ENCODE measurements at places on chromosomes 12 and 14. TPM values are rescaled to one million over a fixed set of nuclear protein-coding genes. Genes with fewer than 3 reads are reported as not detected.
A peak's percentile ranks its signal among the peaks of the same experiment; 100 is the strongest.

GRCh38 chr14:51681411-51681810, 29.7 kb downstream of the FRMD6 start:
- no peak overlapping the region for H3K4me3 ChIP-seq
- DNase-seq, result no peak
- peak overlapping the region; percentile 81 for H3K27ac ChIP-seq
- no peaks in the 10 kb centered on the region for H3K36me3 ChIP-seq

DNA sequence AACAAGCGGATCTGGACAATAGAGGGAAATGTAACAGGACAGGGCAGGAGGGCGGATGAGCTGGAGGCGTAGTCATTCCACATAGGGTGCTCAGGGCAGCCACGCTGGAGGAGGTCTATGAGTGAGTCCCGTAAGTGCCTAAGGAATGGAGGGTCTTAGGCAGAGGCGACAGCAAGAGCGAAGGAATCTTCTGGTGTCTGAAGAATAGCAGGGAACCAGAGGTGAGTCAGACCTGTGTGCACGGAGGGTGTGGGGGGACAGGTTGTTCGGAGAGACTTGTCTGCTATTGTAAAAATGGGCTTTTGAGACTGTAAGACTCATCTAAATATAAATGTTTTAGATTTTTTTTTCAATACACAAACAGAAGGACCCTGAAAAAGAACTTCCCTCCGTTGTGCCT, 70.6 kb downstream of the SETD3 start:
- H3K4me1 ChIP-seq, result peaks cover 15% of the 10 kb centered on the region
- no peak overlapping the region for H3K27ac ChIP-seq
- no peak overlapping the region for H3K4me3 ChIP-seq
- H3K27me3 ChIP-seq, result no peaks in the 10 kb centered on the region
- DNase-seq, result no peak

DNA sequence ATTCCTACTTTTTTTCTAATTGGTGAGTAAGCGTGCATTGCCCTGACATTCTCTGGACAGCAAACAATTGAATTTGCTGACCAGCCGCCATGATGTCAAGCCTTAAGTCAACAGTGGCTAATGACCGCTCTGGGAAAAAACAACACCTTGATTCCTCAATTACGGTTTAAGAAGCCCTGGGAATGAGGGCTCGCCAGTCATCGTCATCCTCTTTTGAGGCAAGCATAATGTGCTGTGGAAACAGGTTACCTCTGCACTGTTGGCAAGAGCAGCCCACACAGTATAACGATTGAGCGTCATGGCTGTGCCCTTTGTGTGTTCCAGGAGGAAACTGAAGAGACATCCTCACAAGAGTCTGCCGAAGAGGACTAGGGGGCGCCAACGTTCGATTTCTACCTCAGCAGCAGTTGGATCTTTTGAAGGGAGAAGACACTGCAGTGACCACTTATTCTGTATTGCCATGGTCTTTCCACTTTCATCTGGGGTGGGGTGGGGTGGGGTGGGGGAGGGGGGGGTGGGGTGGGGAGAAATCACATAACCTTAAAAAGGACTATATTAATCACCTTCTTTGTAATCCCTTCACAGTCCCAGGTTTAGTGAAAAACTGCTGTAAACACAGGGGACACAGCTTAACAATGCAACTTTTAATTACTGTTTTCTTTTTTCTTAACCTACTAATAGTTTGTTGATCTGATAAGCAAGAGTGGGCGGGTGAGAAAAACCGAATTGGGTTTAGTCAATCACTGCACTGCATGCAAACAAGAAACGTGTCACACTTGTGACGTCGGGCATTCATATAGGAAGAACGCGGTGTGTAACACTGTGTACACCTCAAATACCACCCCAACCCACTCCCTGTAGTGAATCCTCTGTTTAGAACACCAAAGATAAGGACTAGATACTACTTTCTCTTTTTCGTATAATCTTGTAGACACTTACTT, 138.9 kb downstream of the HMGA2 start:
- DNase-seq, result no peak
- H3K4me1 ChIP-seq, result peaks cover 56% of the 10 kb centered on the region
- H3K36me3 ChIP-seq, result peaks cover 6% of the 10 kb centered on the region
- no peak overlapping the region for H3K4me3 ChIP-seq

NFE2 gene
- total RNA-seq, result not detected

HCAR2 gene
- not detected for total RNA-seq

GRCh38 chr12:22700106-22700505, 75.1 kb downstream of the ETNK1 start:
- DNase-seq, result no peak
- H3K27me3 ChIP-seq, result no peaks in the 10 kb centered on the region
- no peak overlapping the region for H3K4me3 ChIP-seq
- peaks cover 2% of the 10 kb centered on the region for H3K36me3 ChIP-seq

GRCh38 chr12:131988054-131988796, 38.5 kb downstream of the EP400 start:
- H3K27me3 ChIP-seq, result no peaks in the 10 kb centered on the region
- H3K4me1 ChIP-seq, result peaks cover 41% of the 10 kb centered on the region
- no peak for DNase-seq
- peaks cover 29% of the 10 kb centered on the region for H3K36me3 ChIP-seq
- no peak overlapping the region for H3K27ac ChIP-seq

GRCh38 chr12:71439613-71440344, at the start of gene LGR5:
Gene LGR5 (plus strand): TSS chr12:71439798. CDS start chr12:71440081, 283 bp downstream.
- H3K36me3 ChIP-seq, result peaks cover 2% of the 10 kb centered on the region
- peak within 1 kb of the TSS; percentile 77 for H3K4me3 ChIP-seq
- peaks cover 7% of the 10 kb centered on the region for H3K27me3 ChIP-seq
- peaks cover 39% of the 10 kb centered on the region for H3K4me1 ChIP-seq
- DNase-seq, result peak; percentile 79
- H3K27ac ChIP-seq, result peak within 1 kb of the TSS; percentile 75

DNA sequence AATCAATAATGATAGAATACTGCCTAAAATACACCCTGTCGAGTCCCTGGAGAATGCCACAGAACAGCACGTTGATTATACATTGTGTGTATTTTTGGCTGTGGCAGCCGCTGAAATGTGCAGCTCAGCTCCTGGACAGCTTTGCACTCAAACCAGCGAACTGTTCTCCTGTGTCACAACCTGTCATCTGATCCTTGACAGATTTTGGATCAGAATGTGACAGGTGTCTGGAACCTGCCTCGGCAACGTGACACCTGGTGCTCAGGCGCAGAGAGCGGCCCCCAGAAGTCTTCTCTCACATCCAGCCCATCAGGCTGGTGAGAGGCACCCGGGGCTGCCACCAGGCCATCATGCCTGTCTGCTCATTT, 19.3 kb downstream of the MVK start:
- no peak overlapping the region for H3K4me3 ChIP-seq
- H3K27me3 ChIP-seq, result no peaks in the 10 kb centered on the region
- H3K36me3 ChIP-seq, result peaks cover 3% of the 10 kb centered on the region
- DNase-seq, result no peak
- H3K4me1 ChIP-seq, result peaks cover 6% of the 10 kb centered on the region

DNA sequence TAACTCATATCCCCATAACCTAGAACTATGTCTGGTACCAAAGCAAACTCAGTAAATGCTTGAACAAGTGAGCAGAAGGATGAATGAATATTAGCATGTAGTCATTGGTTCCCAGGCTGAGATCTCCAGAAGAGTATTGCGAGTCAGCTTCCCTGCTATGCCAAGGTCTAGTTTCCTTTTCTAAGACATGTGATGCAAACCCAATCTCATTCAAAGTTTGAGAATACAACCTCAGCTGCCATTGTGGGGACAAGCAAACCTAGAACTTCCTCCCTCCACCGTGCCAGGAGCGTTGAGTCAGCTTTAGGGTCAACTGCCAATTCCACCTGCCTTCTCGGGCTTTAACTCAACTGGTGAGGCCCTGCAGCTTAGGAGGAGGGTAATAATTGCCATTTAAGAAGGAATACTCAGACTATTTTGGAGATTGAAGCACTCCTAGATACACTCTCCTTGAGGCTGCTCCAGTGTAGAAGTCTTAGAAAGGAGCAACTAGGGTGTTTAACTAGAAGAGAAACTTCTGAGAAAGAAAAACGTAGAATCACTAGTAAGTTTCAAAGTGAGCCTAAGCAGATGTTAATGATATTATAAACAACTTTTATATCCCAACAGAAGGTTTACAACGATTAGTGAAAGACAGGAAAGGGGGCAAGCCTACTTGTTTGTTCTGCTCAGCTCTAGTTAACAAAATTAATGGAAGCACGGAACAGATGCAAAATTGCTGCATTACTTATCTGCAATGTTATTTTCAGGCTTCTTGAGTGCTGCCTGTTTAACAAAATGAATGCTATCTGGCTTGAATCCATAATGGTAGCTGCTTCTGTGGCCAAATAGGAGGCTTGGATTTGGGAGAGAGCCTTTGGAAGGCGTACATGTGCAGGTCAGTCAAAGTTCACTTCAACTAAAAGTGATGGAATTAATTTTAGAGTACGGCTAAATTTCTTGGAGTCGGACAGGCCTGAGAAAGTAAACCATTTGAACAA, 96.9 kb downstream of the HELB start:
- no peak overlapping the region for H3K4me3 ChIP-seq
- H3K27me3 ChIP-seq, result no peaks in the 10 kb centered on the region
- H3K4me1 ChIP-seq, result no peaks in the 10 kb centered on the region
- DNase-seq, result no peak
- H3K27ac ChIP-seq, result no peak overlapping the region

C14orf39 gene
- 0.36 TPM for total RNA-seq

DNA sequence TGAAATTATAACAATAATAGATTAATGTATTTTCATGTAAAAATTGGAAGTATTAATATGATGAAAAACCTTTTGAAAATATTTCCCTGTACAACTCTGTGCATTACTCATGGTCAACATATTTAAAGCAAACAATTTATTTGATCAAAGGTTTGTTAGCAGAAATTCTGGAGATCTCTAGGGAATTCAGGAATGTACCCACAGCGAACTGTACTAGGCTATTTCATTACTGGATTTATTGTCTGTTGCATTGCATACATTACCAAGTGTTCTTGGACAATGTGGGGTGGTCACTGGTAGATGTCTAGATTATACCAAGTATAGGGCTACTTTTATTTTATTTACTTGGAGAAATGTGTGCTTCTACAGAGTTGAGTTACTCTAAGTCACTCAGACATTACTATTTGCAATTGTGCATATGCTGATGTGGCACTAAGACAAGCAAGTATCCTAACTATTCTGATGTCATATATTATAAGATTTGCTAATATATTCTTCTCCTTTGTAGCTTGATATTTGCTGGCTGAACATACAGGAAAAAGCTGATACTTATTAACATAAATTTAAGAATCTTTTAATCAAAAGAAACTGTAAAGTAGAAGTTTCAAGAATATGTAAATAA, 323.3 kb downstream of the CCER1 start:
- no peak for DNase-seq
- H3K27ac ChIP-seq, result no peak overlapping the region
- no peaks in the 10 kb centered on the region for H3K27me3 ChIP-seq
- H3K36me3 ChIP-seq, result no peaks in the 10 kb centered on the region
- peaks cover 4% of the 10 kb centered on the region for H3K4me1 ChIP-seq

GDF3 gene
- not detected for total RNA-seq

LGR5 gene
- total RNA-seq, result 13.8 TPM

DNA sequence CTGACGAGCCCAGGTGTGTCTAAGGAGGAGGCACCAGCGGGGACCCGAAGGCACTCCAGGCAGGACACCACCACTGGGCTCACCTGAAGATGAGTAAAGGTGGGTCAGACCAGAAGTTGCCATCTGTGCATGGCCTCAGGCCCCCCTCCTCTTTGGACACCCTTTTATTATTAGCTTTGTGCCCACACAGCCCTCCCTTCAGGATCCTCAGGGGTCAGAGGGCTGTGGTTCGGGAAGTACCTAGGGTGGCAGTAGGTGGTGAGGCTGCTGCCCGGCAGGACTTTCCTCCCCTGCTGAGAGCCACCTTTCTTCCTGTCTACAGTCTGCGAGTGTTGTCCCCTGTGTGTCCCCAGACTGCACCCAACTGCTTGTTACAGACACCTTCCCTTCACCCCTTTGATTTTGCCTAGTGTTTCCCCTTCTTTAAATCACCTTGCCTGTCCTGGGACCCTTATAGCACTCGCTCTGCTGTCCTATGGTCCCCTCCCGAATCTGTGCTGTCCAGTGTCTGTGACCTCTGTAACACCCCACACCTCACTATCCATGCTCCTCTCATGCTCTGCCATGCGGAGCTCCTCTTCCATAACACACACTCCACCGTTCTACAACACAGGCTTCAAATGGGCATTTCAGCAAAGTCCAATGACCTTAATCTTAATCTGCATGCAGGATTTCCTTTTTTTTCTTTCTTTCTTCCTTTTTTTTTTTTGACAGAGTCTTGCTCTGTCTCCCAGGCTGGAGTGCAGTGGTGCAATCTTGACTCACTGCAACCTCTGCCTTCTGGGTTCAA, 25.7 kb downstream of the SOAT2 start:
- DNase-seq, result no peak
- no peak overlapping the region for H3K27ac ChIP-seq
- no peaks in the 10 kb centered on the region for H3K36me3 ChIP-seq
- no peak overlapping the region for H3K4me3 ChIP-seq

- no peak overlapping the region for H3K27ac ChIP-seq
- no peak overlapping the region for H3K4me3 ChIP-seq
- H3K4me1 ChIP-seq, result peaks cover 15% of the 10 kb centered on the region
- no peak for DNase-seq
- H3K27me3 ChIP-seq, result no peaks in the 10 kb centered on the region
Observed at GRCh38 chr14:51562816-51563215, 88.9 kb upstream of the FRMD6 start.

ANO6 gene
- total RNA-seq, result 75.8 TPM

TSPAN11 gene
- 0.87 TPM for total RNA-seq

GRCh38 chr12:57325395-57325794, 74.4 kb upstream of the STAC3 start:
- no peak for DNase-seq
- peaks cover 4% of the 10 kb centered on the region for H3K36me3 ChIP-seq
- no peaks in the 10 kb centered on the region for H3K4me1 ChIP-seq
- H3K27me3 ChIP-seq, result no peaks in the 10 kb centered on the region
- no peak overlapping the region for H3K4me3 ChIP-seq

DNA sequence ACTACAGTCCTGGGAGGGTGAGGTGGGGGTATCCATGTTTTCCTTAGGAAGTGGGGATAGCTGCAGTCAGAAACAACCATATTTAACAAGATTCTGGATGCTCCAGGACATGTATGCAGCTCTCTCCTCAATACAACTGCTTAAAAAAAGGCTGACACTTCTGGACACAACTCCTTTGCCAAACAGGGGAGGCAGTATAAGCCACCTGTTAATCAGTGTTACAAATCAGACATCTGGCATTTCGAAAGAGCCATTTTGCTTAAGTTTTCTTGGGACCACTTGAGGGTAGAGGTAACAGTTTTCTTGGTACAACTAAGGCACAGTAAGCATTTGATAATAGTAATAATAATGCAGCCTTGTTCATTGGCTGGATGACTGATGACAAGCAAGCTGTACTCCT, 47.1 kb downstream of the RPGRIP1 start:
- H3K27ac ChIP-seq, result no peak overlapping the region
- peaks cover 9% of the 10 kb centered on the region for H3K27me3 ChIP-seq

DNA sequence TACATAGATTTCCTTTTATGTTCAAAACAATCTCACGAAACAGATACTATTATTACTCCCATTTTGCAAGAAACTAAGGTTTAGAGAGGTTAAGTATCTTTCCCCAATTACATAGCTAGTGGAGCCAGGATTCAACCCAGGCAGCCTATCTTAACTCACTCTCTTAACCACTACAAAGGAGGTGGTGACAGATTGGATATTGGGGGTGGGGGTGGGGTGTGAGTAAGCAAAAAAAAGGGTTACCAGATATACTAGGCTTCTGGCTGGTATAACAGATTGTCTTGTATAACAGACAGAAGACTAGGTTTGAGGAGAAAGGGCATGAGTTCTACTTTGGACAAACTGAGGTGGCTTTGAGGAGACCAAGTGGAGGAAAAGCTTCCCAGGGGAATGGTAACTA, 2.1 kb downstream of the GMFB start:
- peak overlapping the region; percentile 97 for H3K27ac ChIP-seq
- no peak for DNase-seq
- H3K4me1 ChIP-seq, result peaks cover 64% of the 10 kb centered on the region
- no peaks in the 10 kb centered on the region for H3K27me3 ChIP-seq
- H3K36me3 ChIP-seq, result peaks cover 8% of the 10 kb centered on the region

Measured in chondrocyte (in vitro differentiated cells).